ENCODE measurements at places on chromosomes 1 and 21.
A peak's percentile ranks its signal among the peaks of the same experiment; 100 is the strongest.

- DNase-seq = no peak
Observed at GRCh38 chr1:233679030-233679429, 65.1 kb downstream of the KCNK1 start.

DNA sequence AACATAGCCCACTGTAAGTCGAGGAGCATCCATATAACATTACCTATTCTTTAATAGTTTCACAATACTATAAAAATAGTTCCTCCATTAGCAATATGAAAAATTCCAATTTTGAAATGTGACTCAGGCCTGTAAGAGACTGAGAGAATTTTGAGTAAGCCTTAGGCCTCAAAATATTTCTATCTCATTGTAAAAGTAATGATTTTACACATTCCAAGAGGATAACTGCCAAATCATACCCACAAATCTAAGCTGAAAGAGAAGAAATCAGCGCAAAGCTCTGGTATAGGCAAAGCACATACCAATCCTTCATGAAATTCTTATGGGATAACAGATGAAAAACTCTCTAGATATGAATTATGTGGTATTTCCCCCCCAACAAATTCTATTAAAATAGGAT is 144.1 kb downstream of the CDC42BPA start:
- no peak for DNase-seq

DNA sequence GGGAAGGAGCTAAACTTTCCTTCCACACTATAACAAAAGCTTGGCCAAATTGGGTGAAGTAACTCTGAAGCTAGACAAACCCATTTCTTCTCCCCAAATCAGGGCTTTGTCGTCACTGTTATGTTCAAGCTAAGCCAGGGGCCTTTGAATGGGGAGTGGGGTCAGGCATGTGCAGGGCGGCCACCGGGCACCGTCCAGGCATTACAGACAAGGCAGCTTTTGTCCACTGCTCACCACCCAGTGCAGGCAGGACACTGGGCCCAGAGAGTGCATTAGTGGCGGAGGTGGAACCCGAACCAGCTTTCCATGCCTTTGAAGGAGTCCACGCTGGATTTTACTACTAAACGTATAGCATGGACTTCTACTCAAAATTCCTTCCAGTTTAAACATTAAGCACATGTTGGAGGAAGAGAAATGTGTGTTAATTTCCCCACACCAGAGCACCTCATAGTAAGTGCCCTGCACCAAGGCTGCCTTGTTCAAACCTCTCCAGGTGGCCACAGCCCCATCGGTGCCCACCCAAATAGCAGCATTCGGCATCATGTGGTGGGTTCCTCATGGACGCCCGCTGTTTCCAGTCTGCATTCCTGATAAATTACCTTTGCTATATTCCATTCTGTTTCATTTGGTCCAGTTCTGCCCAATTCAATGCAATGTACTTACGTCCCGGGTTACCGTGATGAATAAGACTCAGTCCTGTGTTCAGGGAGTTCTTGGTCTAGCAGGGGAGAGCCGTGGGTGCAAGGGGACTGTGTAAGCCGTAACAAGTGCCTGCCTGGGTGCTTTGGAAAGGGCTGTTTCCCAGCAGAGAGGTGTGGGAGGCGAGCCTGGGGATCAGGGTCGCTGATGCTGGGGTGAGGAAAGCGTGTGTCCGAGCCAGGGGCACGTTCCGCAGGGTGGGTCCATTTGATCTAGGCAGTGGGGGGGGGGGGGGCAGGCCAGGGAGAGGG is 1.6 kb downstream of the UBASH3A start:
- no peak for DNase-seq

DNA sequence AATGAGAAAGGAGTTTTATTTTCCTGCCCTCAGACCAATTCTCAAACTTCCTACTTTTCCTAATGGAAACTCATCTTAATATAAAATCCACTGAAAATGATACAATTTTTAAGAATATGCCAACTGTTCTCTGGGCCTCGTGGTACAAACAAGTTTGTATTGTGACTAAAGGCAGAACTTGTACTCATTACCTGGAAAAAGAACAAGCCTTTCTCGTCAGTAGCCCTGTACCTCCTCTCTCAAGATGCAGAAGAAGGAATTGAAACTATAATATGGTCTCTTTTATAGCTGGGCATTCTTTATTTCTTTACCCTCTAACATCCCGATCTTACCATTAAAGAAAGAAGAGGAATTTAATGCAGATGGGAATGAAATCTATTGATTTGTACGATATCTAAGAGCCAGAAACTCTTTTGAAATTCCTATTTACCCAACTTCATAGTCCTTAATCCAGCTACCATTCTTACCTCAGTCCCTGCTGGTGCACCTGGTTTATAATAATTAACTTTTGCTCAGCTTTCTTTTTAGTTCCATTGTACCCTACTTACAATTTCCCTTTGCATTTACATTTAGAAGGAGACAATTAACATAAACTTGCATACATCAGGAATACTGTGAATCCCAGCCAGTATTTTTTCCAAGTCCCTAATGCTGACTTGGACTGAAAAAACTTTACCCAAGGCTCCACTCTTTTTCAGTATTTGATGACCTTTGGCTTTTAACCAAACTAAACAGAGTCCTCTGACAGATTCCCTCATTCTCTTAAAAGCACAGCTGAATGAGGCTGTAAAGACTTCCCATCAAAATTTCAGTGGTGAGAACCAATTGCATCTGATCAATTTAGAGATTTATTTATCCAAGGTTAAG is 1162.4 kb downstream of the BRINP3 start:
- DNase-seq = no peak

GRCh38 chr1:187692799-187693198 is 864.0 kb downstream of the PLA2G4A start:
- DNase-seq = no peak

DNA sequence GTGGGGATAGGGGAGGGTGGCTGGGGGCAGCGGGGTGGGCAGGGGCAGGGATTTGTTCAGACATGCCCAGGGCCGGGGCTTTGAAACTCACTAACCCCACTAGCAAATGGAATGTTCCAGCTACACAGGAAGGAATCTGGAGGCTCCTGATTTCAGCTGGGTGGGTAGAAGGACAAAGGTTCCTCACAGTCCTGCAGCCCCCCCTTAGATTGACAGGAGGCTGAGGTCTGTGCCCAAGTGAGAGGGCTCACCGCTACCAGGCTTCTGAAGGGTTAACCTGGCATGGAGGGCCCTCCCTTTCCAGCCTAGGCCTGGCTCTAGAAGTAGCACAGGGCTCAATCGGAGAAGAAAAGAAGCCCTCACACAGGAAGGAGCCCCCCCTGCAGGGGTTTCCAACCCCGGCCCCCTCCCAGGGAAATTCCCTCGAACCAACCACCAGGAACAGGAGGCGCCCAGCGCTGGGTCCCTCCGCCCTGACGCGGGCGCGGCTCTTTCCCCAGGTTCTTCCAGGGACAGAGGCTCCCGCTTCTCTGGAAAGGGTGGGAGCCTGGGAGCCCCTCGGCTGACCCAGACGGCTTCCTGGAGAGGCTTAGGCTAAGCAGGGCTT is 3.3 kb downstream of the EPHA2 start:
- DNase-seq = no peak

DNA sequence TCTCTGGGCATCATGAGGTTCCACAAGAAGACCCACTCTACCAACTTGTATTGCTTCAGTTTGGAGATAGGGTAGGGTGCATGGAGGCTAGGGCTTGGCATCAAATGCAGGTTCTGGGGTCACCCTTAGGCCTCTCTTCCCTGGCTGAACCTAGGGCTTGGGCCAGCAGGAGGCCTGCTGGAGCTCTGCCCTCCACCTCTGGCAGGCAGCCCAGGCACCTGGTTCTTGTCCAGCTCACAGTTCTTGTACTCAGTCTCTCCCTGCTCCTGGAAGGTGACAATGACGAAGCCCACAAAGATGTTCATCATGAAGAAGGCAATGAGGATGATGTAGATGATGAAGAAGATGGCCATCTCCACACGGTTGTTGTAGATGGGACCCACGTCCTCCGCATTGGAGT is 37.5 kb upstream of the KIF21B start:
- no peak for DNase-seq

DNA sequence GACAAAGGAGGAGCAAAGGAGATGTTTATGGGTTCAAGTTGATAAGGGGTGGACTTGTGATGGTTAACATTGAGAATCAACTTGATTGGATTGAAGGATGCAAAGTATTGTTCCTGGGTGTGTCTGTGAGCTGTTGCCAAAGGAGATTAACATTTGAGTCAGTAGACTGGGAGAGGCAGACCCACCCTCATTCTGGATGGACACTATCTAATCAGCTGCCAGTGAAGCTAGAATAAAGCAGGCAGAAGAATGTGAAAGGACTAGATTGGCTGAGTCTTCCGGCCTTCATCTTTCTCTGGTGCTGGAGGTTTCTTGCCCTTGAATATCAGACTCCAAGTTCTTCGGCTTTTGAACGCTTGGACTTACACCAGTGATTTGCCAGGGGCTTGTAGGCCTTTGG is 98.7 kb upstream of the DAB1 start:
- DNase-seq = no peak

DNA sequence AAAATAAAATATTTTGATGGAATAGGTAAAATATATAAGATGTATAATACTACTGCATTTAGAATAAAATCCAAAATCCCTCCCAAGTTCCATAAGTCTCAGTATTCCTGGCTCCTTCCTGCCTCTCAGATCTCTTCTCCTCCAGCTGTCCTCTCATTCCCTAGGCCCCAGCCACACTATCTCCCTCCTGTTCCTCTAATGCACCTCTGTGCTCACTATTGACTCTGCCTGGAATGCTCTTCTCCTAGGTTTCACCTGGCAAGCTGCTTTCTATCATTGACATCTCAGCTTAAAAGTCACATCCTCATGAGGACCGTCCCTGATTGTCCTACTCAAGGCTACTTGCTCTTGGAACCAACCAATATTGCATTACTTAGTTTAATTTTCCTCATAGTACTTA is 7.2 kb downstream of the NME7 start:
- DNase-seq = no peak

GRCh38 chr1:115908565-115909274 is 67.6 kb upstream of the SLC22A15 start:
- no peak for DNase-seq

- no peak for DNase-seq
Observed at GRCh38 chr1:6935361-6935883, 150.2 kb downstream of the CAMTA1 start.

DNA sequence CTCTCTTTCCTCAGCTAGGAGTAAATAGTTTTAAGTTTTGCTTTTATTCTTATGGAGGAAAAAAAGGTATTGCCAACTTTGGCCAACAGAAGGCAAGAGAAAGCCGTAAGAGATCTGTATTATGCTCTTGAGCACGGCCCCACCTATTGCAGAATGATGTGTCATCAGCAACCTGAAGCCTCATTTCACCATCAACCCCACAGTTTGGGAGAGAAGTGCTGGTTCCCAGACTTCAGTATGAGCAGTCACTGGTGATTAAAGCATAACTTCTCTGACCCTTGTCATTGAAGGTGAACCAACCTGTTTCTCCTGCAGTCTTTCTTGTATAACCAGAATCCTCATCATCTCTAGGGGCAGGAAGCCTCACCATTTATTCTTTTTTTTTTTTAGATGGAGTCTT is 100.2 kb downstream of the SIPA1L2 start:
- DNase-seq = no peak

DNA sequence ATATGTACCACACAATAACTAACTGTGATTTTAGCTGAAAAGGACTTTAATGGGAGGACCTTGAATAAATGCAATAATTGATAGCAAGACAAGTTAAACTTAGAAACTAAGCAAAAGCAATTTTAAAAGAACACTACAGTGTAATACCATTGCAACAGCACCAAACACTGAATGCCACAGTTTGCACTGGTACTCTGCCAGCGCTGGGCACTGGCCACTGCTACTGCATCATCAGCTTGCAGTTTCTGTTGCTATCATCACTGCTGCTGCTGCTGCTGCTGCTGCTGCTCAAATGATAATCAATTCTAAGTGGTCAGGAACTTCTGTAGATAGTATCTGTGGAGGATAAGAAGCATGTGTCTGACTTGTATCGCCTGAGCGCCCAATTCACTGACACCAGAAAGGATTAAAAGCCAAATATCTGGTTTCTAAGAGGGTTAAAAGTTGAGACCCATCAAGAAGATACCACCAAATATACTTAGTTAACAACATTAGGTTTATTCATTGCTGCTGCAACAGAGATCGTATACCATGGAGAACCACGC is 306.9 kb downstream of the LRRC40 start:
- DNase-seq = no peak

DNA sequence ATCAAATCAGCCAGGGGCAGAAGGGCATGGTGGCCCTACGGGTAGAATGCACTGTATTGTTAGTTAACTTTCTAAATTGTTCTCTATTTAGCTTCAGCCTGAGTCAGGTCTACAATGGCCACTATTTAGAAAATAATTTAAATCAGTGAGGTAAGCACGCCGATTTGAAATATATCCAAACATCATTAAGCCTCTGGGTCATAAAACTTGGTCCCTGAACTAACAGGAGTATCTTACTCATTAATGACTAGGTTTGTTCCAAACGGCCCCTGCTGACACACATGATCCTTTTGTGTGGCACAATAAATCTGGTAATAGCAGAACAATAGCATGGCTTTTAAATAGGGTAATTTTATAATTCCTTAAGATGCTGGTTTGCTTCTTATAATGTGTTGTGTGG is 48.4 kb downstream of the STX6 start:
- DNase-seq = no peak

- DNase-seq = no peak
Observed at GRCh38 chr1:58465825-58466629, 80.5 kb downstream of the OMA1 start.

- DNase-seq = no peak
Observed at GRCh38 chr1:229064320-229065168, 206.4 kb upstream of the RAB4A start.

- DNase-seq = no peak
Observed at GRCh38 chr1:56394298-56394697, 185.1 kb downstream of the PLPP3 start.

- DNase-seq = no peak
Observed at GRCh38 chr1:178506669-178507068, 6.2 kb upstream of the TEX35 start.

GRCh38 chr1:232951180-232951579 is 769 bp downstream of the NTPCR start:
- peak; percentile 54 for DNase-seq

- DNase-seq = no peak
Observed at GRCh38 chr1:33242652-33243051, 13.6 kb upstream of the ZNF362 start.

GRCh38 chr1:244067893-244068292 is 16.8 kb downstream of the ZBTB18 start:
- DNase-seq = no peak

DNA sequence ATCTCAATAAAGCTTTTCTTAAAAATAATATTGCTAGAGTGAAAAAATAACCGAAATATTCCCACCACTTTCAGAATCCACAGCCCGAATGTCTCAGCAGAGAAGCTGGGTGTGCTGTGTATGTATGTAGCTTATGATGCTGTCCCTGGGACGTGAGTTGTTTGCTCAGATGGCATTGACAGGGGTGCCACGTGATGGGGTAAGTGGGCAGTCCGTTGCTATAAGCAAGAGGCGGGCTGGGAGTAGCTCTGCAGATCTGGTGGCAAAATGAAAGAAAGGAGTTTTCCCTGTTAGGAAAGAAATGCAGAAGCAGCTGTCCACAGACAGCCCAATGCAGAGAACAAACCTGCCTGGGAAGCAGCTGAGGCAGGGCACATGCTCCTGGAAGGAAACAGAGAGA is 3.8 kb upstream of the FAM20B start:
- DNase-seq = no peak

Data from RKO (cell line).